ENCODE measurements at places on chromosomes 16 and 17.

DNA sequence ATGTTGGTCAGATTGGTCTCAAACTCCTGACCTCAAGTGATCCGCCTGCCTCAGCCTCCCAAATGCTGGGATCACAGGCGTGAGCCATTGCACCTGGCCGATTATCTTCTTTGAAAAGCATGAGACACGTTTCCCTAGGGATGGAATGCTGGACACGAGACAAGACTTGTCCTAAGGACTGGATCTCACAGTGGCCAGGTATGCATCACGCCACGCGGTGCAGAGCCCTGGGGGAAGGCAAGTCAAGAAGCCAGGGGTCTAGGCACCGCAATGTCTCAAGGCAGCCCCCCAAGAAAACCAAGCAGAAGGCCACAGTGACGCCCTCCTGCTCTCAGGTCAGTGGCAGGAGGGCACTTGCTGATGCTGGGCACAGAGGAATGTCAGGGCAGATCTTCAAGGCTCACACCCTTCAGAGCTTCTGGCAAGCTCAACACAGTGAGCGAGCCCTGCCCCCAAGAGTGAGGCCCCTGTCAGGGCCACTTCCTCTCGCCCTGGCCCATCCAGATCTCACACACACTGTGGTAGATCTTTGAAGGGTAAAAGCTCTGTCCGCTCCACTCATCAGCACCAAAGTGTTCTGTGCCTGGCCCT, 134.7 kb downstream of the ZNF778 start:
- DNase-seq = no peak

GRCh38 chr16:79758615-79759346, 158.2 kb upstream of the MAF start:
- DNase-seq = no peak

- DNase-seq = no peak
Observed at GRCh38 chr16:25256695-25257469, 763 bp downstream of the ZKSCAN2 start.

GRCh38 chr17:964876-965275, 14.7 kb downstream of the NXN start:
- no peak for DNase-seq

- no peak for DNase-seq
Observed at GRCh38 chr17:81683208-81683583, 401 bp downstream of the ARL16 start.

DNA sequence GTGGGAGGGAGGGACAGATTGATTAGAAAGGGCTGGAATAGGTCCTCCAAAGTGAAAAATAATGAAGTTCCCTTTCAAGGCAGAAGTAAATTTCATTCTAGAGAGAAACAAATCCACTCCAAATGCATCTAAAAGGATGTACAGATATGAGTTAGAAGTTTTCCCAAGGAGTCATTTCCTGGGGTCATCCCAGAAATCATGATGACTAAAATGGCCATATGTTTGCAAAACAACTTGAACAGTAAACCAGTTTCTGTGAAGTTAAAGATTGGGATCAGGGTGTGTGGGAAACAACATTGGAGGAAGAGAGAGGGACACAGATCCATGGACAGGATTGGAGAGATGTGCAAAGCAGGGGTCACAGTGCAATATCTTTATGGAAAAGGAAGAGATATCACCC, 32.5 kb upstream of the ARHGAP44 start:
- DNase-seq = no peak

DNA sequence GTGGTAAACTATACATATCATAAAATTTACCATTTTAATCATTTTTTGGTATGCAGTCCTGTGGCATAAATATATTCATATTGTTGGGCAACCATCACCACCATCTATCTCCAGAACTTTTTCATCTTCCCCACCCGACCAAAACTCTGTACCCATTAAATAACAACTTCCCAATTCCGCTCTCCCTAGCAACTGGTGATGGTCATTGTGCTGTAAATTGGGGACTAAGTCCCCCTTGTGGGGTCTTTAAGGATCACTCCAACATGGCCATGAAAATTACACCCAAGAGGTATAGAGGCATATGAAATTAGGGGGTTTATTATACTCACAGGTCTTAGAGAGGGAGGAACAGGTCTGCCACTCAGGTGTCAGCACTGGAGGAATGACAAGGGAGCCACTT, 57.4 kb upstream of the NKD1 start:
- DNase-seq = no peak

DNA sequence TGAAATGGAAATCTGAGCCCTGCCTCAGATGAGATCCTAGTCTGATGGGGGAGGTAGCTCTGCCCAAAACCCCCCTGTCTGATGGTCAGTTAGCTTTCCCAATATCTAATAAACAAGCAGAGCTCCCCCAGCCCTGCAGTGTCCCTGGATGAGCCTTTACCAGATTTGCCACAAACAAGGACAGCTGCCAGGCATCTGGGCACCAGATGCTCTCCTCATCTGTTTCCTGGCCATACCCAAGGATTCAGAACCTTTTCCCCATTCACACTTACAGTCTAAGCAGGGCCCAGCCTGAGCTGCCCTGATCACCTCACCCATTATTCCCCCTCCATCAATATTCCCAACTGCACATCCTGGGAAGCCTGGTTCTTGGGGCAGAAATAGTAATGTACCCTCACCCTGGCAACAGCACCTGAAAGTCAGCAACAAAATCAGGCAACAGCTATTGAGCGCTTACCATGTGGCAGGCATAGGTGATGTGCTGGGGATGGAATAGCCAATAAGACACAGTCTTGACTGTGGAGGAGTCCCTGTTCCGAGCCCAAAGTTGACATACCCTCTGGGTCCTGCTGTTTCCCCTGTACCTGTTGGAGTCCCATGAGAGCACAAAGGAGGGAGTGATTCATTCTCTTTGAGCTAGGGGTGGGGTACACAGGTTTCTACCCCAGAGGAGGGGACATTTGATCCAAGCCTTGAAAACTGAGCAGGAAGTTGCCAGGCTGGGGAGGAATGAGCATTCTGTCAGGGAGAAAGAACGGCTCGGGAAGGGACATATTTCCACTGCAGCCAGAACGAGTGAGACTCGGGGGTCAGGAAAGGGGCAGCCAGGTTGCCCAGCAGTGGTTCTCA, 147.4 kb downstream of the TMEM132E start:
- no peak for DNase-seq

- DNase-seq = no peak
Observed at GRCh38 chr17:78647032-78647431, 69.8 kb upstream of the DNAH17 start.

DNA sequence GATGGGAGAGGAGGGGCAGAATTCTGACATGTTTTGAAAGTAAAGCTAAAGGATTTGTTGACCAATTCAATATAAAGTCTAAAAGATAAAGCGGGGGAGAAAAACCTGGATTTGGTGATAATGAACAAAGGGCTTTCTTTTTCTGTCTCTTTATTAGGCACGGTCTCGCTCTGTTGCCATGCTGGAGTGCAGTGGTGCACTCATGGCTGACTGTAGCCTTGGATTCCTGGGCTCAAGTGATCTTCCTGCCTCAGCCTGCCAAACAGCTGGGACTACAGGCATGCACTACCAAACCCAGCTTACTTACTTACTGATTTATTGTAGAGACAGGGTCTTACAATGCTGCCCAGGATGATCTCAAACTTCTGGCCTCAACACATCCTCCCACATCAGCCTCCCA, 7.5 kb downstream of the CDR2 start:
- no peak for DNase-seq

DNA sequence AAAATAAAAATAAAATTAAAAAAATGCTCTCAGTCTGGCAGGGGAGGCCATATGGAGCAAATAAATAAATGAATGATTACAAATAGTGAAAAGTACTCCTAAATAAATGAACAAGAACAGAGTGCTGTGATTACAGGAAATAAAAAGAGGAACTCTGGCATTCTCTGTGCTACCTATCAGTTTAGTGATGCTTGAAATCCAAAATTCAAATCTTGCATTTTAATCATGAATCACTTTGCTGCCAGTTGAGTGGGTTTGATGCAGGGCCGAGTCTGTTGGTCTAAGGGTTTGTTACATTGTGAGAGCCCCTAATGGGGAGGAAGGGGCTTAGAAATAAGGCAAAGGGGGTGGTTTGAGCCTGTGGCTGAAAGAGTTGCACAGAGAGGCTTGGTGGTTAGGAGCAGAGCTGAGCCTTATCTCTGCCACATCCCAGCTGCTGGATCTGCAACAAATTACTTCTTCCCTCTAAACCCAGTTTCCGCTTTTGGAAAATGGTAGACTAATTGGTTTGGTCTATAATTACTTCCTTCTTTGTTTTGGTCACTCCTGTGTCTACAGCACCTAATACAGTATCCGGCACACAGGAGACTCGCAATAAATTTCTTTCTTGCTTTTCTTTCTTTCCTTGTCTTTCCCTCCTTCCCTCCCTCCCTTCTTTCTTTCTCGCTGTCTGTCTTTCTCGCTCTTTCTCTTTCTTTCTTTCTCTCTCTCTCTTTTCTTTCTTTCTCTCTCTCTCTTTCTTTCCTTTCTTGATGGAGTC, 6.3 kb upstream of the ABCC1 start:
- DNase-seq = no peak

GRCh38 chr17:65515512-65515911, 45.9 kb downstream of the AXIN2 start:
- no peak for DNase-seq

- no peak for DNase-seq
Observed at GRCh38 chr16:1007284-1007850, 25.8 kb downstream of the SOX8 start.

DNA sequence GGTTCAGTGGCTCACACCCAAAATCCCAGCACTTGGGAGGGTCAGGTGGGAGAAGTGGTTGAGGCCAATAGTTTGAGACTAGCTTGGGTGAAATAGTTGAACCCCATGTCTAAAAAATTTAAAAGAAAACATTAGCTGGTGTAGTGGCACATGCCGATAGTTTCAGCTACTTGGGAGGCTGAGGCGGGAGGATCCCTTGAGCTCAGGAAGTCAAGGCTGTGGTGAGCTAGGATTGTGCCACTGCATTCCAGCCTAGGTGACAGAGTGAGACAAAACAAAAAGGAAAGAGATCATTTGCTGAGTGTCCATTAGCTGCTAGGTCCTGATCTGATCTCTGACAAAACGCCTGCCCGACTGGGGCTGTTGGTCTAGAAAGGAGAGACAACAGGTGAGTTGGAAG, 14.1 kb upstream of the DBNDD1 start:
- no peak for DNase-seq

GRCh38 chr17:81384929-81385319, 10.3 kb upstream of the BAHCC1 start:
- no peak for DNase-seq

- no peak for DNase-seq
Observed at GRCh38 chr17:76354747-76355310, 1.1 kb upstream of the PRPSAP1 start.

DNA sequence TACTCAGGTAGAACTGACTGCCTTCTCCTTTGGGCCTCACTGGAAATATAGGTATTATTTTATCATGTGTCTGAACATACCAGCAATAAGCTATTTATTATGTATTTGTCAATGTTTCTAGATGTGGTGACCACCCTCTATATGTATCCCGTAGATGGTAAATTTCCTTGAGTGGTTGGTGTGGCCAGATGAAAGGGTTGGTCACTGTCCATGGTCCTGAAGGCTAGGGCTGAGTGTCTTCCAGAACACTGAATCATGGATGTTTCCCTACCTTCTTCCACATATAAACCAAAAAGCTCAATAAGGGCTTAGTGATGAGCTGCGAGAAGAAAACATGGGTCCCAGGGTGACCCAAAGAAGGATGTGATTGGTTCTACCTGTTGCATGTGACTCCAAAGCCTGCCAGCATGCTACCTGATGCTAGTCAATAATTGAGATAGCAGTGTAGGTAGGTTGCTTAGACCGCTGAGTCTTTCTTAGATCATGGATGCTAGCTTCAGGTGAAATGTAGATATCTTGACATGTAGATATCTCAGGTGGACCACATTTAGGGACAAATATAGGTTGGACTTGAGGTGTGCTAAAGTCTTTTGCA, 150.3 kb downstream of the ASIC2 start:
- peak; percentile 0 for DNase-seq

DNA sequence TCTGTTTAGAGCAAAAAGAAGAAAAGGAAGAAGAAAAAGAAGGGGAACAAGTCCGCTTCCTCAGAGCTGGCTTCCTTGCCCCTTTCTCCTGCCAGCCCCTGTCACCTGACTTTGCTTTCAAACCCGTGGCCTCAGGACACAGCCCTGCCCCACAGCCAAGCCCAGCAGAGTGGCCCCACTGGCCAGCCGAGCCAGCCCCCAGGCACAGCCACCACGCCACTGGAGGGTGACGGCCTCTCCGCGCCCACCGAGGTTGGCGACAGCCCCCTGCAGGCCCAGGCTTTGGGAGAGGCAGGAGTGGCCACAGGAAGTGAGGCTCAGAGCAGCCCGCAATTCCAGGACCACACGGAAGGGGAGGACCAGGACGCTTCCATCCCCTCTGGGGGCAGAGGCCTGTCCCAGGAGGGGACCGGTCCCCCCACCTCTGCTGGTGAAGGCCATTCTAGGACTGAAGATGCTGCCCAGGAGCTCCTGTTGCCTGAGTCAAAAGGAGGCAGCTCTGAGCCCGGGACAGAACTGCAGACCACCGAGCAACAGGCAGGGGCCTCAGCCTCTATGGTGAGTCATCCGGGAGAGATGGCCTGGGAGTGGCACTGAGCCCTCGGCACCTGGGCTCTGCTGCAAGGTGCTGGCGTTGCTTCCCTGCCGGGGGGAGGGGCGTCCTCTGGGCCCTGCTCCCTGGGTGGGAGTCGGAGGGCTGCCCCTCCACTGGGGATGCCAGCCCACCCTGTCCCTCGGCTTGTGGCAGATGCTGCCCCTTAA, 27.3 kb downstream of the RNF213 start:
- no peak for DNase-seq

DNA sequence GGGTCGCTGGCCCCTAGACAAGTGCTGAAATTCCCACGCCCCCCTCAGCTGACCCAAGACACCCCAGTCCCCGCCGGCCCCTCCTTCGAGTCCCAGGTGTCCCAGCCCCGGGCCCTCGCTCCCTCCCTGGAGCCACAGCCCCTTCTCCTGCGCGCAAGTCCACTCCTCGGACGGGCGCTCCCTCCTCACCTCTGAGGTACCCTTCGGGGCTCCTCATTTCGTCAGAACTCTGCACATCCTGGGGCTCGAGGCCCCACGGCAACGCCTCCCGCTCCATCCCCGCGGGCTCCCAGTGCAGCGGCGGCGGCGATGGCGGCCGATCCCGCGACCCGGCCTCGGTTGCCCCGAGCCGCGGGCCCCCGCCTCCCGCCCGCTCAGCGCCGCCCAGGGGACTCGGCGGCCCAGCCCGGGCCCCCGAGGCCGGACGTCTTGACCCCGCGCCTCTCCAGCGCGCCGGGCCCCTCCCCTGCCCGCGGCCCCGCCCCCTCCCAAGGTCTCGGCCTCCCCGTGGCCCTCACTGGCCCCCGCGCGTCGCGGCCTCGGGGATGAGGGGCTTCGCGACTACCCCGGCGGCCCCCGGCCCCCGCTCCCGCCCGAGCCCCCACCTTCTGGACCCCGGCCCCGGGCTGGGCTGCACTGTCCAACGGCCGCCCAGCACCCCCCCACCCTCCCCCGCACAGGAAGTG, at the start of gene ZNF768:
Gene ZNF768 (minus strand): TSS at position 430 of the 686 bp plus-strand sequence. CDS start 153 bp downstream, at position 277.
- no peak for DNase-seq

GRCh38 chr16:11233727-11234376, 22.2 kb downstream of the SOCS1 start:
- peak; percentile 65 for DNase-seq

- DNase-seq = no peak
Observed at GRCh38 chr17:77440560-77440981, 299.8 kb downstream of the SEC14L1 start.

GRCh38 chr16:12587646-12588277, 215.9 kb downstream of the CPPED1 start:
- no peak for DNase-seq

All from stimulated activated CD4-positive, alpha-beta T cell treated with anti-CD3 and anti-CD28 coated beads, Interleukin-4, amount 100 ng/mL, for 48 hours (primary cell).